ENCODE measurements at places on chromosomes 6 and 20. TPM values are rescaled to one million over a fixed set of nuclear protein-coding genes. Genes with fewer than 3 reads are reported as not detected.

CLIC5 gene
- total RNA-seq = 0.14 TPM

HLA-E gene
- 105 TPM for total RNA-seq

SCAND1 gene
- total RNA-seq = 63.8 TPM

DNA sequence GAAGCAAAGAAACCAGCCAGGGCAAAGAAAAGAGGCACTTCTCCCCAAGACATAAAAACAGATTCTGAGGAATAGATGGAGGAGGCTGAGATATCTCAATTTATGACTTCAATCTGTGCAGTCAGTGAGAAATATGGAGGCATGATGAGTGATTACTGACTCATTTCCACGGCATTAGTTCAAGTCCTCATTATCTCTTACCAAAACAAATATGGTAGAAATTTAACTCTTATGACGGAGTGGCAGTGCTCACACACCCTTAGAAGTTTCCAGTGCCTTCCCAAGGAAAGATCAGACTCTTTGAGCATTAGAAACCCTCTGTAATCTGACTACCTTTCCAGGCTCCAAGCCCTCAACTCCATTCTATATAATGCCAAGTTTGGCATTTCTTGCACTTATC is 364.1 kb downstream of the ARHGAP18 start:
- peak; percentile 85 for DNase-seq

DNA sequence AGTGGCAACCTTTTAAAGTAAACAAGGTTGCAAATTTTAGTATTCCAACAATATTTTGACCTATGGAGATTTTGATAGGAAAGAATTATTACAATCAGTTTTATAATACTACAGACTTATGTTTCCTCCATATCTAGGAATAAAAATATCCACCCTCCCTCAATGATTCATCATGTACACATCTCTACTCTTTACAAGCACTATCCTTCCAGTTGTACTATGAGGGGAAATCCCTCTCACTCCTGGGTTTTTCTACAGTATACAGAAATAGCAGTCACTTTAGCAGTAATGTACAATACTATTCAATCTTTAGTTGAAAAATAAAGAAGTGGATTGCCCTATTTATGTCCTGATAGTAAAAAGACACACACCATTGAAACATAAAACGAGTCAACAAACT is 46.3 kb upstream of the SCML4 start:
- DNase-seq = peak; percentile 16

GRCh38 chr6:32406857-32407256 is at the start of gene BTNL2:
Gene BTNL2 (minus strand): TSS chr6:32407181. CDS start chr6:32407123, 58 bp downstream.
- no peak for DNase-seq

DNA sequence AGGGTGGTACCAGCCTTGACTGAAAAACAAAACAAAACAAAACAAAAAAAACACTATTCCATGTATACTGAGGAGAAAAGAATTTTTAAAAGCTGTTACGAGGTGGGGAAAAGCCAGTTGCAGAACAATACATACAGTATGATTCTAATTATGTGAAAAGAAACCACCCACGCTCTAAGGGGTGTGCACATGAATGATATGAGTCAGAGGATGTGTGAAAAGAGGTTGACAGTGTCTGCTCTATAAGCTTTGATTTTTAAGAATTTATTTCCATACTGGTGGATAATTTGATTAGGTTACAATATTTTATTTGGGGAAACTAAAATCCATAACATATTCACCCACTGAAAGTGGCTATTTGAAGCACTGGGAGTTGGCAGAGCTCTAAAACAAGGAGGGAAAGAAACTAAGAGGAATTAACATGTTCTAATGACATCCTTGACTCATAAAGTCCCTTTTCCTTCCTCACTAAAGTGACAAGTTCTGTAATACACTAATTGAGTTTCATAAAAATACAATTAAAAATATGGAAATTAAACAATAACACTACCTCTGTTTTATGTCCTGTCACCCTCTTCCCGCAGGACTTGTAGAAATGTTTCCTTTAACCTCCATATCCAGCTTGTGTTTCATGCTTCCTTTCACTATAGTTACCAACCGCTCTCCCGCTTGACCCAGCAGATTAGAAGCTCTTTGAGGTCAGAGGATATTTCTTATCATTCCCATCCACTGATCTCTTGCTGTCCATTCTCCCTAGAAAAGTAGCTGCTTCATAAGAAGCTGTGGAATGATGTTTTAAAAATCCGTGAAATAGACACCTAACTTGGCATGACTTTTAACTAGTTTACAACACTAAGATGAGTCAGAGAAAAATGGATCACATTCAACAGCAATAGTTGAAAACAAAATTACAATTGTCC is 118.6 kb upstream of the CCDC28A start:
- DNase-seq = peak; percentile 57

GRCh38 chr6:121506761-121507754 is 71.6 kb downstream of the GJA1 start:
- peak; percentile 91 for DNase-seq

Data from astrocyte (in vitro differentiated cells and primary cell).